ENCODE measurements at places on chromosomes 5 and 9. TPM values are rescaled to one million over a fixed set of nuclear protein-coding genes. Genes with fewer than 3 reads are reported as not detected.
A peak's percentile ranks its signal among the peaks of the same experiment; 100 is the strongest.

The LHX2 gene
- total RNA-seq, result not detected

The TLX3 gene
- not detected for total RNA-seq

The ADGRD2 gene
- total RNA-seq, result not detected

The INSL6 gene
- not detected for total RNA-seq

The TMC1 gene
- total RNA-seq, result not detected

The FAT2 gene
- total RNA-seq, result 0.07 TPM

The COL23A1 gene
- total RNA-seq, result not detected

The FOXD4L6 gene
- 0.13 TPM for total RNA-seq

The SPATA31C1 gene
- not detected for total RNA-seq

The FCN2 gene
- not detected for total RNA-seq

GRCh38 chr9:131468031-131468430 is 34.7 kb upstream of the POMT1 start:
- no peak for DNase-seq

DNA sequence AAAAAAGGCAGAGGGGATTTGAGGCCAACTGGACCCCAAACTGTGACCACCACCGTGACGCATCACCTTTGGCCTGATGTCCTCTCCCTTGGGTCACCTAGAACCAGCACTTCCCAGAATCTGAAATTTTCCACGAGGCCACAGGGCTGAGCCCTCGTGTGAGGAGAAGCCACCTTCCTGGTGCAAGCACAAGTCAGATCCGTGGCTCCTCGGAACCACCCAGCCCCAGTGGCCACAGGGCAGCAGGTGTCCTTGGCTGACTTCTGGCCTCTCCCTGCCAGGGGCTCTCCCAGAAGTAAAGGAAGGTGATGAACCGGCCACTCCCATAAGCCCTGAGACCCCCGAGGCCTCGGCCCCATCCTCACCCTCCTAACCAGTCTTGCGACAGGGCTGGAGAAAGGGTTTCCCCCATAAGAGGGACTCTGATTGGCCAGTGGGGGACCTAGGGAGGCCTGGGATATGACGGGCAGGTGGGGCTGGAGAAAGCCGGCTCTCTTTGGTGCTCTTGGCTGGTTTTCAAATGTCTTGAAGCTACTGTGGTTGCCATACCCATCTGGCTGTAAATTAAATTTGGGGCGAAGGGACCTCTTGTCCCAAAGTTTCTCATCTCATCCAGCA is 20.9 kb upstream of the HMCN2 start:
- DNase-seq, result no peak

DNA sequence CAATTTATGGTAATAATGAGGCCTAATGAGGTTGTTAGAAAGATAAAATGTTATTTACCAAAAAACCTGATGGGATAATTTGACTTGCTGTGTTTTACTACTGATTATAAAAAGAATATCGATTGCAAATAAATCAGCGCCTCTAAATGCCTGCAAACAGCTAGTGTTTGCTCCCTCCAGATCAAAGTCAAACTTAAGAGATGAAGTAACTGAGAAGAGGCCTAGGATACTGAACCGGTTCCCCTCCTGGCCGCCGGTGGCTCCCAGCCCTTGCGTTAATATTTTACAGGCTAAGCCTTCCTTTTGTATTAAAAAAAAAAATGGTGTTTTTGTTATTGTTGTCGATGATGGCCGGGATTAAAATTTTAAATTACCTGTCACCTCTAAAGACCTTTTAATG is 2.6 kb downstream of the IRX1 start:
- DNase-seq, result no peak

DNA sequence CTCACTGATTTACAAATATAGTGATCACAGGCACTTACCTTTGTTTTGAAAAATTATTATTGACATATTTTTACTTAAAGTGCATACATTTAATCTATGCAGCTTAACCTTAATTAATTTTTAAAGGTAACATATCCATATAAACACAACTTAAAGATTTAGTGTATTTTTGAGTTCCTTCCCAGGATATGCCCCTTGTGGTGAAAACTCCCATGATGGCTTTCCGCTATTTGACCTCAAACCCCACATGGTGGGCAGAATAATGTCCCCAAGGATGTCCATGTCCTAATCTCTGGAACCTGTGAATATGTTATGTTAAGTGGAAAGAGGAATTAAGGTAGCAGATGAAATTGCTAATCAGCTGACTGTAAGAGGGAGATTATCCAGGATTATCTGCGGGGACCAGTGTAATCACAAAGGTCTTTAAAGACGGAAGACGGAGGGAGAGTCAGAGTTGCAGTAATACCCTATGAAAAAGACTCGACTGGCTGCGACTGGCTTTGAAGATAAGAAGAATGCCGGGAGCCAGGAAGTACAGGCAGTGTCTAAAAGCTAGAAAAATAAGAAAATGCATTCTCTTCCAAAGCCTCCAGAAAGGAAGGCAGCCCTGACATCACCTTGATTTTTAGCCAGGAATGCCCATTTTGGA is 193.9 kb downstream of the ICE1 start:
- DNase-seq, result no peak

GRCh38 chr9:68898781-68899439 is 115.0 kb downstream of the PRKACG start:
- DNase-seq, result no peak

DNA sequence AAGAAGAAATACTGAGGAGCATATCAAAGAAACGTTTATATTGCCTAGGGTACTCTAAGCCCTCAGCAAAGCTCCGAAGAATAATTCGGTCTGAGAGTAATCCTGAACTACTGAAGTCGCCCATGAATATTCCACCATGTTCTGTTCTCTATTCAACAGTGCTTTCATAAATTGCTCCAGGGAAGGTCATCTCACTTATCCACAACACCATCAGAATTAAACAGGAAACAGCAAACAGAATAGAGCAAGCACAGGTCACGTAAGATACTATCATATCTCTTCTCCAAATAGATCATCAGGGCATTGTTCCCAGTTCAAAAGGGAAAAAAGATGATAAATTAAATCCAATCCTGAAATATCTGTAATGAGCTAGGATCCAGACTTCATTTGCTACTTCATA is 325.6 kb downstream of the DEPDC1B start:
- DNase-seq, result no peak

- no peak for DNase-seq
Measured at GRCh38 chr5:81942746-81943145, 29.1 kb upstream of the ATG10 start.

- DNase-seq, result no peak
Measured at GRCh38 chr5:58717303-58718007, 134.6 kb downstream of the RAB3C start.

- no peak for DNase-seq
Measured at GRCh38 chr5:170343177-170343576, 45.6 kb upstream of the LCP2 start.

- DNase-seq, result no peak
Measured at GRCh38 chr5:149251546-149251945, 20.1 kb upstream of the AFAP1L1 start.

GRCh38 chr5:125798307-125798706 is 624.9 kb upstream of the GRAMD2B start:
- DNase-seq, result peak; percentile 15

- DNase-seq, result no peak
Measured at GRCh38 chr5:68070591-68071281, 144.8 kb upstream of the PIK3R1 start.

DNA sequence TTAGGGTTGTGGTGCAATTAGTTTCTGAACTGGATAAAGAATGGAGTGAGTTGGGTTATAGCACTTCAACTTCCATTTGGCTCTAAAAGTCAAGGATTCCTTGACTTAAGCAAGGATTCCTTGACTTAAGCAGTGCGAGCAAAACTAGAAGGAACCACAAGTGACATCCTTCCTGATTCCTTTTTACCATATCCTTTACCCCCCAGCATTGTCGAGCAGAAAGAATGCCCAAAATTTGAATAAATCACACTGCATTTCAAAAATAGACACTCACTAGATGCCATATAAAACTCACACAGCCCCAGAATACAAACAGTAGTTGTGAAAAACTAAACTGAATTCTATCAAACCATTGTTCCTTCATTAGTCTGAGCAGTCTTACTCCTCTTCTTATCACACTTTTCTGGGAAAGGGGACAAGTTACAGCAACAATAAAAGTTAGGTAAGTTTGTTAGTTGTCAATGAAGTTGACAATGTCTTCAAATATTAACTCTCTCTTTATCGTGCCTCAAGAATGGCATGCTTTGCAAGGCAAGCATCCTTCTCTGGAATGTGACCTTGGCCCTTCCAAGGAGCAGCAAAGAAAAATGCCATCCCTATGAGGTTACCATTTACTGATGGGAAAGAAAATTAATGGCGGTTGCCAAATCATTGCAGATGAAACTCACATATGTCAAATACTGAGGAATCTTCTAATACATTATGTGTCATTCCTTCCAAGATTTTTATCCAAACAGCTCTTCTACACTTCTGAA is 273.3 kb upstream of the ANKRD55 start:
- DNase-seq, result no peak

DNA sequence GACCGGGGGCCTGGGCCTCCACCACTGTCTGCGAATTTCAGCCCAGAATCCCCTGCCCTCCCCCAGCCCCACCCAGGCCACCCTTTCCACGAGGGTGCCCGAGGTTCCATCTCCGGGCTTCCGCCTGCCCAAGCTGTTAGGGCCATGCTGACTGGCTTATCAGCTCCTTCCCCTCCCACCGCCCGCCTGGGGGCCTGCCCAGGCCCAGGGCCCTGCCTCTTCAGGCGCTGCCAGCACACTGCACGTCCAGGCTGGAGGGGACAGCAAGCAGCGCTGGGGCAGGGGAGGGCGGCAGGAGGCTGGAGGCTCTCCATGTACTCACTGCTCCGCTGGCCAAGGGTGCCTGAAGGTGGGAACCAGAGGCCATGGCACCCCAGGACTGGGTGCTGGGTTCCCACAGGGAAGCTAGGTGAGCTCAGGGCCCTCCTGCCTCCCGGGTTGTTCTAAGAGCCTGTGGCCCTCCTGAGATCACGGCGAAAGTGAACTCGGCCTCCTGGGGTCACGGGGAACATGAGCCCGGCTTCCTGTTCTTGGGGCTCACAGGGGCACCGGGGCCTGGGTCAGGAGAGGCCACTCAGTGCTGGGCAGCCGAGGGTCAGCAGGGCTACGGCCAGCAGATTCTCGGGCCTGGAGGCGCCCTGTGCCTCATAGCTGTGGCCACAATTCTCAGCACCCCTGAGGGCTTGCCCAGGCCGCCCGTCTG is 57.7 kb upstream of the EGFL7 start:
- DNase-seq, result no peak

GRCh38 chr5:139410121-139410992 is 6.5 kb upstream of the SPATA24 start:
- DNase-seq, result no peak

- no peak for DNase-seq
Measured at GRCh38 chr5:19959830-19960384, 28.1 kb downstream of the CDH18 start.

DNA sequence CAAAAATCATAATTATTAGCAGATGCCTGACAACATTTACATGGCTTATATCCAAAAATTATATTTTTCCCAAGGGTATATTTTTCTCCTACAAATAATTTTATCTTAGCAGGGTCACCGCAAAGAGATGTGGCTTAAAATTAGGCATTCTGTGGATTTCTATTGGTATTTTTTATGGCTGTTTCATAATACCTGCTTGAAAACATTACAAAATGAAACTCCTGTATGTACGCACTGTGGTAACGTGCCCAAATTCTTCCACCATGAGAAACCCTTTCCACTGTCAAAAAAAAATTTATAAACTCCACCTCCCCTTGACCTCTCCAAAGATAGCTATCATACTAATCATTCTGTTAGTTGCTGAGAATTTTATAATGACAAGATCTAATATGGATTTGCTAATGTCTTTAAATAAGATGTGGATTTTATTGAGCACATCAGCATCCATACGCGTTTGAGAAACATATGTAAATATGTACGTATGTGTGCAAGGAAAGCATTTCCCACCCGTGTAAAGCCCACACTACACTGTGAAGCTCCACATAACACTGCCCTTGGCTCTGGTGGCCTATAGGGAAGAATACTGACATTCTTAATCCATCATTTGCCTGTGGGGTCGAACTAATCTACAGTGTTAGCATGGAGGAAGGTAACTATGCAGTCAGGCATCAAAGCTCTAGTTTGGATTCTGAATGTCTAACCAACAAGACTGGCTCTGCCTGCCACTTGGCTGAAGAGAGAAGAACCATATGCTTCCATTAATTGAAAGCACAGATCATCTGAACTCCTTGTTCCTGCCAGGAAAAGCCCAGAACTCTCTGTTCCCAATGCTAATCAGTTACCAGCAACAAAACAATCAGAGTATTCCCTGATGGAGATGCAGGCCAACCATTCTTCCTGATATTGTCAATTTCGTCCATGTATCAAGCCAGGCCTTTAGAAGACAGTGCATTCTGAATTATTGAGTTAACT is 244.7 kb downstream of the SPOCK1 start:
- DNase-seq, result no peak

DNA sequence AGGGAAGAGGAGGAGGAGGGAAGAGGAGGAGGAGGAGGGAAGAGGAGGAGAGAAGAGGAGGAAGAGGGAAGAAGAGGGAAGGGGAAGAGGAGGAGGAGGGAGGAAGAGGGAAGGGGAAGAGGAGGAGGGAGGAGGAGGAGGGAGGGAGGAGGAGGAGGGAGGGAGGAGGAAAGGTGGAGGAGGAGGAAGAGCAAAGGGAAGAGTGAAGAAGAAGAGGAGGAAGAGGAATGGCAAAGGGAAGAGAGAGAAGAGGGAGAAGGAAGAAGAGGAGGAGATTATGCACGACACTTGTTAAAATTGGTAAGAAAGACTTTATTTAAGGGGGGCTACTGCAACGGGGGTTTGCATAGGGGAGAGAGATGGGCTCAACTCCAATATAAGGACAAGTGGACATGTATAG is 221.2 kb downstream of the SLIT3 start:
- no peak for DNase-seq

GRCh38 chr5:135951257-135951656 is 3.5 kb downstream of the LECT2 start:
- DNase-seq, result no peak

DNA sequence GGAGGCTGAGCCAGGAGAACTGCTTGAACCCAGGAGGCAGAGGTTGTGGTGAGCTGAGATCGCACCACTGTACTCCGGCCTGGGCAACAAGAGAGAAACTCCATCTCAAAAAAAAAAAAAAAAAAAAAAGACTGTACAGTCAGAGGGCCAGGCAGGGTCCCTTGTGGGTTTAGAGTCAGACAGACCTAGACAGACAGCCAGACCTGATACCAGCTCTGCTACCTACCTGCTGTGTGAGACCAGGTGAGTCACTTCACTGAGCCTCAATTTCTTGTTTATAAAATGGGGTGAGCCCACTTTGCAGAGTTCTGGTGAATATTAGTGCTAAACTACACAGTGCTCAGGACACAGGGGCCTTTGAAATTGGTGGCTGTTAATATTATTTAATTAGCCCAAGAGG is 19.7 kb downstream of the TRIM14 start:
- DNase-seq, result no peak

GRCh38 chr9:19479874-19480273 is 71.1 kb downstream of the ACER2 start:
- DNase-seq, result no peak

GRCh38 chr5:148384380-148384737 is 601 bp downstream of the FBXO38 start:
- DNase-seq, result peak; percentile 13

DNA sequence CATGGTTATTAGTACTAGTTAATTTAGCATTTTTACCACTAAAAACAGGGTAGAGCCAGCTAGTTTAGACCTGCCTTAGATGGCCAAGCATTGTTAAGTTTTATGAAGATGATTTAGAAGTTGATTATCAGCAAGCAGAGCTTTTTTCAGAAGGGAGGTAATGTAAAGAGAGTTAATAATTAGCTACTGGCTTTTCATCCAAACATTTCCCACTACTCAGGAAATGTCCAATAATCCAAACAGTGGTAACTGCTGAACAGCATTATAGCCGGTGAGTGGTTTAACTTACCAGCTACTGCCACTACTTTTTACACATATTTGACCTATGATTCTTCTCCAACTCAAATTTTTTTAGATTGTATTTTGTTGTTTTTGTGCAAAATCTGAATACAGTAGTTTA is 1.7 kb downstream of the ITGA1 start:
- no peak for DNase-seq
